Peyer's patch (tissue), 4 donors: ENCODE measurements at places on chromosomes 7 and 10. TPM values are rescaled to one million over a fixed set of nuclear protein-coding genes. Genes with fewer than 3 reads are reported as not detected.

Gene BLNK
- 79.5 TPM for total RNA-seq

Gene GSAP
- total RNA-seq, result 27.2 TPM

Gene VWA2
- 5.0 TPM for total RNA-seq

- DNase-seq, result peak; percentile 95
These were observed 8.2 kb upstream of the CLDN4 start for GRCh38 chr7:73822319-73823173.

DNA sequence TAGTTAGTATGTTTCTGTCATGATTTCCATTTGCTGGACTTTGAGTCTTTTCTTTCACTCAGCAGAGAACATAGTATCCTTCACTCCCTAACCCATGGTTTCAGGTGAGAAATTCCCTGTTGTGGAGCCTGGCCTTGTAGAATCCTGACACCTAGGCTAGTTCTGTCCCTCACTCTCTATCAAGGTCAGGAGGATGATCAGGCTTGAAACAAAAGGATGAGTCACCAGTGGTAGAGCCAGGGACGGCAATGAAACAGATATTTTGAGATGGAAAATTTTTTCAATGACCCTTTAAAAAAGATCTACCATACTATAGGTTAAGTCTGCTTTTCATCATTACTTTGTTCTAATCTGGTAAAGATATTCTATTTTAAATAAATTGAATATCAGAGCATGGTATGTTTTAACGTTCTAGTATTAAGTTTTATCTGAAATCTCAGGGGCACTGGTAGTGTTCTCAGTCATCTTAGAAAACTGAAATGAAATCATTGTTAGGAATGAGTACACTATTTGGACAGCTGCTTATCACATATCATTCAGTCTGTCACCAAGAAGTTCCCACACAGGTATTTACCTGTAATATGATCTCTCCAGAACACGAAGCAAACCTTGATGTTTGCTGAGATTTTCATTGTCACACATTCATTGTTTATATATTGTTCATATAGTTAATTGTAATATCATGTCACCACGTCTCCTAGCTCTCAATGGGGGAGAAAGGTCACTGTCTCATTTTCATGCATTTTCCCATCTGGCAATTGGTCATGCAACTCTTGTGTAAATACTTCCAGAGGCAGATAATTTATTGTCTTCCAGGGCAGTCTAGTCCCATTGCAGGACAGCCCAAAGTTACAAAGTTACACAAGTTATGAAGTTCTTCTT is 299.9 kb upstream of the LRRTM3 start:
- DNase-seq, result no peak

DNA sequence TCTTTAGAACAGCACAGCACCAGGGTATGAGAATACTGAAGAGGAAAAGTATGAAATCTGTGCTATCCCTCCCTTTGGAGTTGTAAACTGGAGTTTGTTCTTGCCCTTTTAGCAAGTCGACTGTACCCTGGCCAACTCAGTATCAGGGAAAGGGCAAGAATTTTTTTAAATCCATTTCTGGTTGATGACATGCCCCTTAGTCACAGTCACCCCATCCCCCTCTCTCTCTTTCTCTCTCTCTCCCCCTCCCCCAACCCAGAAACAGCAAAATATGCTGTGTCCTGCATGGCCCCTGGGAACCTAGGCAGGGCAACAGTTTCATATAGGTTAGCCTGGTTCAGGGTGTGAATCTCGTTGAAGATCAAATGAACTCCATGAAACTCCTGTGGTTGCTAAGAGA is 177.7 kb upstream of the ADO start:
- no peak for DNase-seq

GRCh38 chr10:112855134-112855533 is 94.9 kb upstream of the TCF7L2 start:
- DNase-seq, result no peak

DNA sequence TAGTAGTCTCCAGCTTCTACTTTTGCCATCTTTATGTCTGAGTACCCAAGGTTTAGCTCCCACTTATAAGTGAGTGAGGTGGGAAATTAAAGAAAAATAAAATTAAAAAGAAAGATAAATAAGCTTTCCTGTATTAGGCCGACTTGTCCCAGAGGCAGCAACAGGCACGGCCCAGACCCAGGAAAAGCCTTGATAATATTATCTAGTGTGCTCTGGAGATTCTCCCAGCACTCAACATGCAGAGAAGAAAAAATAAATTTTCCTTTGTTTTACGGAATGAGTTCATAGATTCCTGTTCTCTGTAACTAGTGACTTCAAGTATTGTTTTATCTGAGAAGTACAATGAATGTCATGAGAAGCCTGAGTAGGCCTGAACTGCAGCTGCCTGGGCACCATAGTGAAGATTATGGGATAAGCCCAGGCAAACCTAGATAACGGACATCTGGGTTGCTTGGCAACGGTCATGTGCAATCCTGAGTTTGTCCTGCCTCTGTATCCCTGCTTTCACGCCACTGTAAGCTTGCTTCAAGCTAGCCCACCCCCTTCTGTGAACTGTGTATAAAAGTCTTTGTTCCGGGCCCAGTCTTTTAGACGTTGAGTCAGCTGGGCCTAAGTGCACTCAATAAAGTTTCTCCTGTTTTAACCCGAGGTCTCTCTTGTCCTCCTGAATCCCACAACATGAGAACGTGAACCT is 6.4 kb downstream of the ATE1 start:
- DNase-seq, result no peak
